NCI-H2107 (cell line): ENCODE measurements at places on chromosomes 3 and 15.

GRCh38 chr15:29550834-29551465 lies 271.3 kb downstream of the TJP1 start:
- no peak for DNase-seq

DNA sequence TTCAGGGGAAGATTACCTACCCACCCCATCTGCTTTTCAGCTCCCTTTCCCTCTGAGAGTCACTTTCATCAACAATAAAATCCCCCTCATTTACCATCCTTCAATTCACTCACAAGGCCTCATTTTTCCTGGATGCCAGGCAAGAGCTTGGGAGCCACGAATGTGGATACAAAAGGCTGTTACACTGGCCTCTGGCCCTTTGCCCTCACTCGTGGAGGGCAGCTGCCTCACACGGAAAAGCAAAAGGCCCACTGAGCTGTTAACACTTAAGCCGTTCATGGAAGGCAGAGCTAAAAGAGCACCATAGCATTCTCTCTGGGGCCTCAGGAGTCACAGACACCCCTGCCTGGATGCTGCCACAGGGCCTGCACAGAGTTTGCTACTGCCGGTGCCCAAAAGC lies 102.4 kb upstream of the TUSC7 start:
- no peak for DNase-seq

DNA sequence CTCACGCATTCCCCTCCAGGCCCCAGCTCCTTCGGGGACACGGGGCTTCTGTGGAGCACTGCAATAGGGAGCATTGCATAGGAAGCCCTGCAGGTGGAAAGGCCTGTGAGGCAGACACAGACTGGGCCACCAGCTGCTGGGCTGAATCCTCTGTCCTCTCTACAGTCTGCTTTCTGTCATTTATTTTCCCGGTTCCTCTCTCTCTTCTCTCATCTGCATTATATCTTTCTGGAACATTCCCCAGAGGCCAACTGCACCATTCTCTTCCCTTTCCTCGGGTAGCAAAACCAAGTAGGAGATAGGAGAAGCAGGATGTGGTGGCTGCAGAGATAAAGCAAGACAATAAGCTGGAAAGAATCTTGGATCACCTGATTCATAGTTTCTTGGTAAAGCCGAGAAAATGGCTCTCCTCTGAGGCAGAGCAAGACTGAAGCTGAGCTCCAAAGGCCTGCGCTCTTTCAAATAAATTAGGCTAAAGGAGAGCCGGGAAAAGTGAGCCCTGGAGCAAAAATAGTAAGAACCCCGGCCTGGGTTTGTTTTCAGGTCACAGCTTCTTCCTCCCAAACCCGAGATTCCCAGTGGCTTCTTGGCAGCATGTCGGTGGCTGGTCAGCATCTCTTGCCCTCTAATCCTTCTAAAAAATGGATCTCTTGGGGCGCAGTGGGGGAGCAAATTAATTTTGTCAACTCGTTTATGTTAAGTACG lies 5.3 kb downstream of the TM4SF4 start:
- no peak for DNase-seq

DNA sequence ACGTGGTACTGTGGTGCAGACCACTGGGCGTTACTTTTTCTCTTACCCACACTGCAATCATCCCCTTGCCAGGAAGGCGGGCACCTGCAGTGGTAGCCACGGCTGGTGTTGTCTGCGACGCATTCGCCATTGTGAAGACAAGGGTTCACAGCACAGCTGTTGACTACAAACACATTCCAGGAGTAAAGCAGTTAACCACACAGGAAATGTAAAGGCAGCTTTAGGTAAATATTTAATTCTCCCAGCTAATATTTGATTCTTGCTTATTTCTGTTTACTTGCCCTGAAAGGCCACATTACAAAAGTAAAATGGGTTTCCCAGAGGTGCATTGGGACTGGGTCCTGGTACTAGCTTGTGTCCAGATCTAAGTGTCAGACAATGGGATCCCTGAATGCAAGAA lies 45.4 kb downstream of the HEG1 start:
- DNase-seq, result no peak

- no peak for DNase-seq
Measured at GRCh38 chr3:145902166-145902565, 258.8 kb downstream of the PLOD2 start.

GRCh38 chr3:26068890-26069289 lies 279.0 kb downstream of the OXSM start:
- DNase-seq, result no peak

DNA sequence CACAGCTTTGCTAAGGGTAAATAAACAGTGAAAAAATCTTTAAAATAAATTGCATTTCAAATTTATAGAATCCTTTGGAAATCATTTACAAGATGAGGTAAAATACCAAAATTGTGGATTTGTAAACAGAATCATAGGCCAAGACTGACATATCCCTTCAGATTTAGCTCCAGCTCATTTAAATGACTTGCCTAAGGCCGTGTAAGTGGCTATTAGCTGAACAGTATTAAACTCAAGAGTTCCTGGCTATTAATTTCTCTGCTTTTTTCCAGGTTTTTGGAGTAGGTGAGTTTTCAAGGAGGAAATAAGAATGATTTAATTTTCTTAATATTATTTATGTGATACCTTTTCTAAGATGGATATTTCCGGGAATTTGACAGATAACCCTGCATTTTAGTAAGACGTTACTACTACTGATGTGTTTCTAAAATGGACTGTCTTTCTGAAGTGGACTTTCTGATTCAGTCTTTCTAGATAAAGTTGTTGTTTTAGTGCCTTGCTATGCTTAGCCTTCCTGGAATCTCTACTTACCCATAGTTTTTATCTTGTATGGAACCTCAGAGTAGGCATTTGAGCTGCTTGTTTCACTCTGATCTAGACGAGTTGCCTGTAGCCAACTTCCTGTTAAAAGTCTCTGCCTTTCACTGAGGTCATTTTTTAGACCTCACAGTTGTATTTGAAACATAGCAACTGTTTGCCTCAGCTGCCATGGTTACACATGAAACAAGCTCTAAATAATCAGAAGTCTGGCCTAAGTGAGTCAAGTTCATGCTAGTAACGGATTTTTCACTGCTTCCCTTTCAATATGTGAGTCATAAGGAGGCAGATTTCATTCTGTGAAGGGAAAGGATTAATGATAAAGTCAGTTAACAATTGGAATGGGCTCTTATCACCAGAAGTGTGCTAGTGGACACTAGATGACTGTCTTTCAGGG lies 127.0 kb downstream of the KLHL25 start:
- no peak for DNase-seq

- no peak for DNase-seq
Measured at GRCh38 chr3:129429080-129429451, 630 bp upstream of the EFCAB12 start.

DNA sequence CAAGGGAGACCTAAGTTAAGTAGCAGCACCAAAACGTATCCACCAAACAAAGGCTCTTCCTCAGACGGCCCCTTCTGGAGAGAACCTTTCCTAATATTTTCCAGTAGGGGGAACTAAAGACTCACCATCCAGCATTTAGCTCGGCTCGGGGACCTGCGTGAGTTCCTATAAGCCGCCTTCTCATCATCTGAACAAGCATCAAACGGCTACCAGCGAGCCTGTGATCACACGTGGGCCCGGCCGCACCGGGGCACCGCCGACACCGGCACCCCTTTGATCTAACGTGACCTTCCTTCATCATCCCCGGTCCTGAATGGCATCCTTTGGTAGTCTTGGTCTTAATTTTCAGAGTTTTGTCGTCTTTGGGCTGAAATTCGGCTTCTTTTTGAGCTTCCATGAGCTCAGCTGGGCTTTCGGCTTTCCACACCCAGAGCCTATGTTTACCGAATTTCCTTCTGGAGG lies 1.4 kb upstream of the ROBO2 start:
- peak; percentile 89 for DNase-seq

GRCh38 chr3:154464440-154465190 lies 34.6 kb upstream of the GPR149 start:
- no peak for DNase-seq

DNA sequence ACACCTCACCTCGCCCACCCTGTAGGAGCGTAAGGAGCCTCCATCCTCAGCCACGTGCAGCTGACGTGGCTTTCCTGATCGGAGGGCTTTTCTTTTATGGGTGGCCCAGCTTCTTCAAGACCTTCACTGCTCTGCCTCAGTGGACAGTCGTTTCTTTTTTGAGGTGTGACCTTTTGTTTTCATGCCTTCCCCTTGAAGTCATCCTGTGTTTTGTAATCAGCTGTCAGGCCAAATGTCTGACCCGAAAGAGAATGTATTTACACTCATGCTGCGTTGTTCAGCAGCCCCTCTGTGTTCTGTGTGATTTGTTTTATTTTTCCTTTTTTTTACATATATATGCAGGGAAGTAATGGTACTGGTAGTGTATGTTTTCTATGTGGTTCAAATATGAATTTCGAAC lies 41.8 kb downstream of the CCK start:
- no peak for DNase-seq

DNA sequence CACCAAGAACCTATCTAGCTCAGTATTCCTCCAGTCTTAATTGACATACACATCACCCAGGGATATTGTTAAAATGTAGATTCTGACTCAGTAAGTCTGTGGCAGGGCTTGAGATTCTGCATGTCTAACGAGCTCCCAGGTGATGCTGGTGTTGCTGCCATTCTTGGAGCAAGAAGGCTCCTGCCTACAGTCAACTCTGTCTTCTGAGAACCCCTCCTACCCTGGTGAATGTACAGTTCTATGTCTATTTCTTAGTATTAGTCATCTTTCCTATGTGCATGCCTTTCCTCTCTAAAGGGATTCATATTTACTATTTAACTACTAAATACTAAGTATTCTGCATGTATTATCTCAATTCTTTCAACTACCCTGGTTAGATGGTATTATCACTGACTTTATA lies 268.7 kb downstream of the EDEM1 start:
- no peak for DNase-seq

DNA sequence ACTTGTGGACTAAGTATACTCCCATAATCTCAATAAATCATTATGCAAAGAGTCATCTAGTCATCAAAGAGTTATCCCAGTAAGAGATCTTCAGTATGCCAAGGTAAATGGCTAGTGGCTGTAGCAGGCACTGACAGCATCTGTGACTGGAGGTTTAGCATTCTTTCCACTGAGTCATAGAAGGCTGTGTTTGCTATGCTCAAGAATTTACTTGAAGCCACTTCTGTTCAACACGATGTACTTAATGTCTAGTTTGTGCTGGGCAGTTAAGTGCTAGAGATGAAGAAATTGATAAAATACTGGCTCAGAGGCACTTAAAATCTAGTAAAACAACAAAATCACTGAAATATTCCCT lies 13.0 kb downstream of the ZBED2 start:
- DNase-seq, result no peak

DNA sequence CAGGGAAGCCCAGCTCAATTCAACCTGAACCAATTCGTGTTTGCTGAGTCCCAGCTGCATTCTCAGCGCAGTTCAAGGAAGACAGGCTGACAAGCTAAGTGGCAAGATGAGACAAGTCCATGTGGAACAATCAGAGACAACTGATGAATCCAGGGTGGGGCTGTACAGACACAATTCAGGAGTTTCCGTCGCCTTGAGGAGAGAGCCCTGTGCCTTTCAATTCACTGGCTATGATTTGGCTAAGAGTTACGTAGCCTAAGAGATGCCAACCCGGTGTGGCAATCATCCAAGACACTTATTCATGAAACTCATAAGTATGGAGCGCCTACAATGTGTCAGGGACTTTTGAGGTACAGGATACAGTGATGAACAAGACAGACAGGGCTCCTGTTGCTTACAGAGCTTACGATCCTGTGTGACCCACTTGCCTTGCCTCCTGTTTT lies 15.5 kb upstream of the ZBED2 start:
- DNase-seq, result no peak

- DNase-seq, result no peak
Measured at GRCh38 chr3:70392227-70392626, 79.8 kb upstream of the MDFIC2 start.

GRCh38 chr15:56353740-56354139 lies 11.5 kb upstream of the TEX9 start:
- DNase-seq, result no peak

DNA sequence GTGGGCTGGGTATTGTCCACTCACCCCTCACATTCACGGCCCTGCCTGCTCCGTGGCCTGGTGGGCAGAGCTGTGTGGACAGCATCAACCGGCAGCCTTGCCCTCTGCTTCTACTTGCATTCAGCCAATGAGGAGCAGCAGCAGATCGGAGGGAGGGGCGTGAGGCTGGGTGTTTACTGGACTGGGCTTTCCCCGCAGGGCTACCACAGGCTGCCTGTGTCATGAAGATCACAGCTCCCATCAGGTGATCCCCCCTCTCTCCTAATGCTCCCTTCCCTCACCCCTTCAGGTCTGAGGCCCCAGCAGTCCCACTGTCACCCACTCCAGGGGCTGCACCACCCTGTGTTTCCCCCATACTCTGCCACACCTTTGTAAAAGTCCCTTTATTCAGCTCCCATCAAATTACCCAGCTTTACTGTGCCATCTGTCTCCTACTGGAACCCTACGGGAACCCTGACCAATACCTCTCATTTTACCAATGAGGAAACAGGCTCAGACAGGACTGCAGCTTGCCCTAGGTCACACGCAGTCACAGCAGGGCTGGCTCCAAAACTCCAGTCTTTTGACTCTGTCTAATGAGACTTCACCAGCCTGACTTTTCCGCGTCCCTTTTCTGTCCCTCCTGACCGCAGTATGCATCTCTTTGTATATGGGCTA lies 81.1 kb downstream of the MEGF11 start:
- no peak for DNase-seq

- no peak for DNase-seq
Measured at GRCh38 chr15:77870195-77871065, 207.1 kb downstream of the TBC1D2B start.

- no peak for DNase-seq
Measured at GRCh38 chr3:121072133-121072532, 164.1 kb downstream of the STXBP5L start.

DNA sequence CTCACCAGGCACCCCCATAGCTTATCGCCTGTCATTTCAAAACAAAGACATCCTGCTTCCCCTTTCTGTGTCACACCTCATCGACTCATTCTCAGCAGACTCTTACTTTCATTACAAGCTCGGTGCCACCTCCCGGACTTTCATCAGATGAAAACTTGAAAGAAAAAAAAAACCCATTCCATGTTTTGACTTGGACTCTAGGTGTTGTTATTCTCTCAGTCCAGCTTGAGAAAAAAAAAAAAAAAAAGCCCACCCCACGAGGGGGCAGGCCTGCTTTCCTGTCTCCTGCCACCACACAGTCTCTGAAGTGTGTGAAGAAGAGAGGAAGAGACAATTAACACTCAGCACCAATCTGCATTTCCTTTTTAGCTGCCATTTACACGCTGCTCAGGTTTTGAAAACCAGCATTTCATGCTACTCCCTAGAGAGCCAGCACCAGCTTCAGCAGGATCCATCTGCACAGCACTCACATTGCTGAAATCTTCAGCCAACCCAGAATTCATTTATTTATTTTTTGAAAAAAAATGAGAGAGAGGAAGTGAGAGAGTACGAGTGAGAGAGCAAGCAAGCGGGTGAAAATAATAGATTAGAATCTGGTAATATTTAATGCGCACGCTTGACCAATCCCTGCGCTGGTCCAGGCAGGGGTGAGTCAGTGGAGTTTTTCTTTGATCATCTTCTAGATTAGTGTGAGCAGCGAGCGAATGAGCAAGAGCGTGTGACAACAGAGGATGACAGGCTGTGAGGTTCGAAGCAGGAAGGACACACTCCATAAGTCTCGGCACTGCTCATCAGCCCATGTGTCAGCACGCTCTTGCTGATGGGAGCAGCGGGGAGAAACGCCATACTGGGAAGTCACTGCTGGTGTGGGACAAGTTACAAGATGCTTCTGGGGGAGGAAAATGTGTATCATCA lies 23.5 kb downstream of the ZNF80 start:
- no peak for DNase-seq

- DNase-seq, result peak; percentile 33
Measured at GRCh38 chr3:126134219-126134975, 46.0 kb downstream of the ALDH1L1 start.
